ENCODE measurements at places on chromosomes 2 and 18.

DNA sequence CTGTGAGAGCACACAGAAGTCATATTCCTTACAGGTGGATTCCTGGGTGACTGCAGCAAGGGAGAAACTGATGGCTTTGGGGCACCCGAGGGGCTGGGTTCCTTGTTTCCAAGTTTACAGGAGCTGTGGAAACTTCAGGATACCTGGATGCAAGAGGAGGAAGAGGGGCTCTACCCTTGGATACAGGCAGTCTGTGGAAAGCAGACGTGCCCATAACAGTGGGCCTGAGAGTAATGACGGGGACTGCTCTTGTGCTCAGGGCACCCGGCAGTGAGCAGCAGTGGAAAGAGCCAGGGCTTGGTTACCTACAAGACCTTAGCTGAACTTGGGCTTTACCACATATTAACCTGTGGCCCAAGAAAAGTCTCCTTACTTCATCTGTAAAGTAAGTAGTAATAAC lies 102.2 kb upstream of the TGFA start:
- no peak for DNase-seq

GRCh38 chr2:56017784-56018183 lies 94.2 kb upstream of the EFEMP1 start:
- DNase-seq = no peak

- DNase-seq = no peak
Measured at GRCh38 chr2:205047273-205047839, 502.1 kb downstream of the PARD3B start.

- no peak for DNase-seq
Measured at GRCh38 chr2:134293719-134294537, 40.1 kb downstream of the MGAT5 start.

DNA sequence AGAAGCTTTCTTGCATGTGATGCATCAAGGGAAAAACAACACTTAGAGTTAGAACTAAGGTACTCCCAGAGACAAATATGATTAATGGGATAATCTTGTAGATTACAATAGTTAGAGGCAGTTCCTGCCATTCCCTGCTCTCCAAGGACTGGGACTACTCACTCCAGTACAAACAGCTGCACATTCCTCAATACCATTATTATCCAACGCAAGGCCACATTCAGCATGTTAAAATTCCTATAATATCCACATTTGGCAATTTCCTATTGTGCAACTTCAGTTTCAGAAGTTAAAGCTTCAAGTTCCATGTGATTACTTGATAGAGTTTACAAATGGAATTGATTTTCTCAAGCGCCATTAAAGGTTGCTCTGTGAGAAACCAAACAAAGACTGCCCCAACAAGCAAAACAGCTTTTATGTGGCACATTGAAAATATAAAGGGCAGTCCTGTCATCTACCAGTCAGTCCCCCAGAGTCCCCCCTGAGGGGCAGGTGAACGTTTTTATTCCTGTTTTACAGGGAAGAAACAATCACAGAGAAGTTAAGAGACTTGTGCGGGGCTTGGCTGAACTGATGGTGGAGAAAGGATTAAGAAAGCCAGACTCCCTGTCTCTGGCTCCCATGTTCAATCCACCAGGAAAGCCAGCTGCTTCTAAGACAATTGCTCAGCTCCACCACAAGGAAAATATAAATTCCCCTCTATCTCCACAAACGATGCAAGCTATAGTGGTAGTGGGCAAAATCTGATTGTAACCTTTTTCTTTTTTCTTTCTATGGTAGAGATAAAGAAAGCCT lies 72.6 kb downstream of the TXNL1 start:
- DNase-seq = no peak

GRCh38 chr2:117856415-117857210 lies 42.1 kb downstream of the DDX18 start:
- DNase-seq = no peak

DNA sequence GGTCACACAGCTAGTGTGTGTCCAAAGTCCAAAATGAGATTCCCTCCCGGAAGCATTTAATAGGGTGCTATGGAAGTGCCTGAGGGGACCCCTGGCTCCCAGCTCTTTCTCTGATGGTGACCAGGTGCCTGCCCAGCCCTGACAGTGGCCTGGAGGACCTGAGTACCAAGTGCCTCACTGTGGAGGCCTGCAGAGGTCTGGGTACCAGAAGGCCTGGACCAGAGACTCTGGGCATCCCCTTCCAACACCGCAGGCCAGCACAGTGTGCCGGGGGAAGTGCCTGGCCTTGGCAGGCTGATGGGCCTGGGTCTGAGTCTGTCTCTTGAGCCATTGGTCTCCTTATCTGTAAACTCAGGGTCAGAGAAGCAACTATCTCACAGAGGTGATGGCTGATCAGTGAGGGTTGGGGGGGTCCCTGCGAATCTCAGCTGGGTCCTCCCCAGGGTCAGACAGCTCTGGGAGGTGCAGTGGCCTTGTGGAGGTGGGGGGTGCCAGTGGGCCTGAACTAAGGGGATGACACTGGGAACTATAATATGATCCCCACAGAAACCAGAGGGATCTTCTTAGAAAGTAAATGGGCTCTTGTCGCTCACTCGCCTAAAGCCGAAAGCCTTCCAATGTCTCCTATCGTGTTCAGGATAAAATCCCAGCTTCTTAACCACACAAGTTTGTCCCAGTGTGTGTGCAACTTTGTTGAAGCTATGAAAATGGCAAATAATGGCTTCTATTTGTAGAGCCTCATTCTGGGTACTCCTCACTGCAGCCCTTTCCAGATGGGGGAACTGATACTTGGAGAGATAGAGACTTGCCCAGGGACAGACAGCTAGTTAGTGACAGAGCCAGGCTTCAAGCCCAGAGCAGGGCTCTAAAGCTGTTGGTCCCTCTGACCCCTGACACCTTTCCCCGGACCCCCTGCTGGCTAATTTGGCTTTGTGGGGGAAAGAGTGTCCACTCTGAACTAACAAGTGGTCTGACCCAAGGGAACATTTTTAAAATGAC lies 225.1 kb downstream of the TFCP2L1 start:
- DNase-seq = no peak

DNA sequence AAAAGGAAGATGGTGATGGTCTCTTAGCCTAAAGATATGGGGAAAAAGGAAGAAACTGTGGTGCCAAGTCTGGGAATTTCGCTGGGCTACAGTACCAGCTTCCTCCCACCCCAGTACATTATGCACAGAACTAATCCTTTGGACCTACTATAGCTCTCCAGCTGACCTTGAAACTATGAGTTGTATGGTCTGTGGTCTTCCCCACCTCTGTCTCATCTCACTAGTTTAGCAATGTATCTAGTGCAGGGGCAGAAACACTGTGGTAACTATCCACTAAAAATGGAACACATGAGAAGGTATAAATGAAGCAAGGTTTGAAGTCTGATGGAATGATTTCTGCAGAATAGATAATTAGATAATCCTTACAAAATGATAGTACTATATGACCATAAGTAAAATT lies 190.4 kb upstream of the CCDC150 start:
- DNase-seq = no peak

DNA sequence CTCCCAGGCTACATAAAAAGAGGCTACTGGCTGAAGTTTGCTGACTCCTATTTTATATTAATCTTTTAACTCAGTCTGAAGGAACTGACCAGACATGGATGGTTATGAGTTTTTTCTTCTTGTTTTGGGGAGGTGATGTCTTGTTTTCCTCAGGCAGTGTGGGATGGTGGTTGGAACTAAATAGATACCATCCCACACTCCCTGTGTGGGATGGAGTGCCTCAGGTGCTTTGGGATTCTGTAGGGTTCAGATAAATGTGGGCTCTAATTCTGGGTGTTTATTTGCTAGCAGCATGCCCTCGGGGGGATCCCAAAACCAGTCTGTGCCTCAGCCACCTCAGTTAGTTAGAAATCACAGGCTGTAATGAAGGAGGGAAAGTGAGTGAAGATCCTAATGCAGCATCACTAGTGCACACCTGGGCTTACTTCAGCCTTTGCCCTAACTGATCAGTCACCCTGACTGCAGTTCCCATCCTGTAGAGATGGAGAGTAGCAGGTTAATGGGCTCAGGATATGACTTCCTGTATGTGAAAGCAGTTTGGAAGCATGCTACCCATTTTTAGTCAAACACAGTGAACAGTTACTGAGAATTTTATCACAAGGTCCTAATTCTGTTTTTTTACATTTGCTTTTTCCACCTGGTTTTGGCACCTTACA lies 132.2 kb downstream of the SPTBN1 start:
- no peak for DNase-seq

DNA sequence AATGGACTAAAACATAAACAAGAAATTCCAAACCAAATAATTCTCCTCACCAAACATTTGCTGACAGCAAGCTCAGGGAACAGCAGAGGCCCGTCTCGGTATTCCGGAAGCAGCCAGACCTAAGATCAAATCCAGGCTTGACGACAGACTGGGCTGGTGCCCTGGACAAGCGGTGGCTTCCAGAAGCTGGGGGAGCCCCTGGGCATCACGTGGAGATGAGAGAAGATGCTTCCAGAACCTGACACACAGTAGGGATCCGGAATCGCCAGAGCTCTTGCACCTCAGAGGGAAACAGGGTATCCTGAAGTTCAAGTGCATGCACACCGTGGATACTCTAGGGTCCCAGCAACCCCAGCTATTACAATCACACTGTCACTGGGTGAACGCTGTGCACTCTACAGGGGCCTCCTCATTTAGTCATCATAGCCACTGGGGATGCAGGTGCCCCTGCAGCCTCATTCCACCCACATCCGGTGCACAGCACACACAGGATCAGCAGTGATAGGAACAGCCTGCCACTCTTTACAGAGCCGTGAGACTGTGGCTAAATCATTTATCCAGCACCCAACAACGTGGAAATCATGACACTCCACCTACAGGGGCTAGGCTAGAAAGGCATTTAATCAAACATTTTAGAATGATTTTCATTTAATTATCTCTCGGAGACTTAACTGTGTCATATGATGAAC lies 102.6 kb downstream of the HDAC4 start:
- peak; percentile 84 for DNase-seq

GRCh38 chr2:40416486-40416885 lies 35.4 kb downstream of the SLC8A1 start:
- DNase-seq = no peak

DNA sequence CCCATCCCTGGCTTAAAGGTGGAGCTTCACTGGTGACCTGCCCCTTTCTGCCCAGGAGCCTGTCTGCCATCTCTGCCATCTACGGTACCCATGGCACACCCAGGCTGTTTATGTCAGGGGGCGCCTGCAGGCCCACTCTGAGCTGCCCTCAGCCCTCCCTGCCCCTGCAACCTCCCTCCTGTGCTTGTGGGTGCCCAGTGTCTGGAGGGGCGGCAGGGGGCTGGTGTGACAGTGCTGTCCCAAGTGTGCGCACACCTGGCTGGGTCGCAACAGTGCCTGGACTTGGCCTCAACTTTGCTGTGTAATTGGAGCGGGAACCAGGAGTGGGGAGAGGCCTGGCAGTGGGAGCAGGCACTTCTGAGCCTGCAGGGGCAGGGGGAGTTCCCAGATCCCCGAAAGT lies 102.4 kb downstream of the ALMS1 start:
- no peak for DNase-seq

DNA sequence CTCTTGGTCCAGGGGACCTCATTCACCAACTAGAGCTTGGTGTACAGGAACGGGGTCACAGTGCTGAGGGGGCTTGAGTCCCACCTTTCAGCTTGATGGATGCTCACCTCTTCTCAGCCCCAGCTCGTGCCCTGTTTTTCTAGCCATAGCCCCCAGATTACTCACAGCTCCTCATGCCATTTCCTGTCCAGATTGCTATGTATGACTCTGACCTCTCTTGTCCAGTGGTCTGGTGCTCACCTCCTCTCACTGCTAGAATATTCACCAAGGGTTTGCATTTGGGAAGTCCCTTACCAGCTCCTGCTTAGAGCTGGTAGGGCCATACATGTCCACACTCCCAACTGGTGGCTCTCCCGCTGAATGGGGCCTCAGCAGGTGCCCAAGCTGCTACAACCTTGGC lies 5.9 kb downstream of the LBX2 start:
- DNase-seq = no peak

GRCh38 chr2:224925810-224926100 lies 116.5 kb downstream of the DOCK10 start:
- no peak for DNase-seq

GRCh38 chr2:45850558-45850957 lies 199.1 kb downstream of the PRKCE start:
- no peak for DNase-seq

- DNase-seq = no peak
Measured at GRCh38 chr2:127612111-127612822, 33.7 kb upstream of the GPR17 start.

DNA sequence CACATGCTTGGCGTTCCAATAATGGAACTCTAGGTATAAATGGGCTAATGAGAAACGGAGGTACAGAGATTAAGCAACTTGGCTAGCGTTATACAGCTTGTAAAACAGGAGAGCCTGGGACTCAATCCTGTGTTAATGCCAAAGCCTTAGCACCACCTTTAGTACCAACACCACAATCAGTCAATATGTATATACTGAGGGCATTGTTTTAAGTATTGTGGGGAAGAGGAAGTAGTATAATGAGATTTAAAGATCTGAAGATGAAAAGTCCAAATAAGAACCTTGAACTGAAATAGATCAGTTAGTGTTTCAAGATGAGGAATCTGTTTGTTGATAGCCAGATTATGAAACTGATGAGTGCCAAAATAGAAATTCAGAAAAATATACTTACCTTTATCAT lies 8.1 kb downstream of the MARS2 start:
- no peak for DNase-seq

GRCh38 chr2:30784682-30785081 lies 22.6 kb downstream of the CAPN13 start:
- no peak for DNase-seq

GRCh38 chr18:45894818-45895217 lies 69.3 kb downstream of the SIGLEC15 start:
- no peak for DNase-seq

DNA sequence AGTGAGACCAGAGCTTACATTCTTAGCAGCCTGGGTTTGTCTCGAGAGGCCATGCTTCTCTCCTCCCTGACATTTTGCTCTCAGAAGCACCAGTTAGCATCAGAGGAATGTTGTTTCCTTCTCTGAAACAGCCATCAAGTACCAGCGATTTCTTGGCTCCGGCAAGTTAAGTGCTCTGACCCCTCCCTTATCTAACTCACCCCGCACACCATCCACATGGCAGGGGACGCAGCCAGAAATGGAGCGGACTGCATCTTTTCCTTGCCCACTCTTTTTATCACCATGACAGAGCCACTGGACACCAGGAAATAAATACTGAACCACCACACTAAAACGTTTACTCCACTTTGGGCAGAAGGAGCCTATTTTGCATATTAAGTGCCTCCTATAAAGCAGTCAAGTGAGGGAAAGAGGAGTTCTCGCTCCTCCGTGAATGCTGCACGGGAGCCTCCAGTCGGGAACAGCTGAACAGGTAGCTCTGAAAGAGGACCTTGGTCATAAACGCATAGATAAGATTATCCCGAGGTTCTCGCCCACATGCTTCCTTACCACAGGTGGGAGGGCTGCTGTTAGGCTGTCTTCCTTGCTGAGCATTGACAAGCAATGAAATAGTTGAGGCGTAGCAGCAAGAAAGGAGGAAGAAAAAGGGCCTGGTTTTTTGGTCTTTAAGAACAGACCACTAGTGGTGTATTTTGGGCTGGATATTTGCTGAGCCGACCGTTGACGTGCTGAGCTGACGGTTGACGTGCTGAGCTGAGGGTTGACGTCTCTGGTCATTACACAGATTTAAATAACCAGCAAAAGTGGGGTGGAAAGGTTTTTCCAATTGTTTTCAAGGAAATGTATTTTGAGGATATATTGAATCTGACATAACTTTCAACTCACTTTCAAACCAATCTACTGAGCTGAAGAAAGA lies 71.4 kb upstream of the ITGB6 start:
- DNase-seq = no peak
